Neural progenitor cell (in vitro differentiated cells): ENCODE measurements at places on chromosomes 11 and 22.
A peak's percentile ranks its signal among the peaks of the same experiment; 100 is the strongest.

DNA sequence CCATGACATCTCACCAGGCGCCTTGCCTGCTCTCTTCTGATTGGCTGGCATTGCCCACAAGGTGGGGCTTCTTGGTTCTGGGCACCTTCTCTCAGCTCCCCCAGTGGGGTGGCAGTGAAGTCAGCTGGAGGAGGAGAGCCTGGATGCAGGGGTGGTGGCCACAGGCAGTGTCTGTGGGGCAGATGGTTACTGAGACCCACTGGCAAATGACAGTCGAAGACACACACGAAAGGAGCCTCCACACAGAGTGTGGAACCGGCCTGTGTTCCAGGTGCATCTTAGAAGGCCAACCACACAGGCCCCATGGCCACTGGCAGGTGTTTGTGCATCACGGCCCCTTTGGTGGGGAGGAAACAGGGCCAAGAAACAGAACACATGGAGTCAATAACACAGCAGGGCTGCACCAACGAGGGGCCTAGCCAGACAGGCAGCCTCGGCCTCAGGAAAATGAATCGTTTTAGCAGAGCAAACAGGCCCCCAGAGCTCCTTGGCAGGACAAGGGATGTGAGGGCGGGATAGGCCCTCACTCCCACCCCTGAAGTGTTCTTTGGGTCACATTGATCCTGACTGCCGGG, 683.4 kb downstream of the TBC1D22A start:
- no peaks in the 10 kb centered on the region for H3K36me3 ChIP-seq
- H3K4me1 ChIP-seq = no peaks in the 10 kb centered on the region
- no peak for DNase-seq
- H3K27me3 ChIP-seq = no peaks in the 10 kb centered on the region

- DNase-seq = no peak
- H3K4me3 ChIP-seq = no peak overlapping the region
- H3K36me3 ChIP-seq = no peaks in the 10 kb centered on the region
- H3K27me3 ChIP-seq = no peaks in the 10 kb centered on the region
- no peak overlapping the region for H3K27ac ChIP-seq
Measured at GRCh38 chr11:70574725-70575347, 176.5 kb downstream of the CTTN start.

GRCh38 chr11:2578929-2579270, 120.9 kb downstream of the KCNQ1OT1 start:
- DNase-seq = no peak
- no peak overlapping the region for H3K27ac ChIP-seq
- no peak overlapping the region for H3K4me3 ChIP-seq
- no peaks in the 10 kb centered on the region for H3K4me1 ChIP-seq
- peaks cover 5% of the 10 kb centered on the region for H3K27me3 ChIP-seq

DNA sequence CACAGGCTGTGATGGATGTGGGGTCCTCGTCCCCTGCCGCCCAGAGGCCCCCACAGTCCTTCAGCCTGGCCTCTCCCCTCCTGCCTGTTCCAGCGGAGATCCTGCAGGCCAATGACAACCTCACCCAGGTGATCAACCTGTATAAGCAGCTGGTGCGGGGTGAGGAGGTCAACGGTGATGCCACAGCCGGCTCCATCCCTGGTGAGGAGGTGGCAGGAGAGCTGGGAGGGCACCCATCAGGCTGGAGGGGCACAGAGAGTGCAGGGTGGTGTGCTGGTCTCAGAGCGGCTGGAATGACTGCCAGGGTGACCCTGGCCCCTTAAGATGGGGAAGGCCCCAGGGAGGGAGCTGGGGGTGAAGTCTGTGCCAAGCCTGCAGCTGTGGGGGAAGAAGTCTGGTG, 14.6 kb upstream of the SH3BP1 start:
- H3K4me1 ChIP-seq = peaks cover 4% of the 10 kb centered on the region
- no peaks in the 10 kb centered on the region for H3K27me3 ChIP-seq
- no peaks in the 10 kb centered on the region for H3K36me3 ChIP-seq
- no peak overlapping the region for H3K4me3 ChIP-seq
- DNase-seq = no peak
- no peak overlapping the region for H3K27ac ChIP-seq

GRCh38 chr11:125111001-125111342, 454 bp downstream of the TMEM218 start:
- peaks cover 10% of the 10 kb centered on the region for H3K4me1 ChIP-seq
- DNase-seq = no peak
- H3K36me3 ChIP-seq = no peaks in the 10 kb centered on the region

GRCh38 chr11:95134491-95134890, 44.8 kb downstream of the ENDOD1 start:
- no peak overlapping the region for H3K27ac ChIP-seq
- H3K27me3 ChIP-seq = peaks cover 7% of the 10 kb centered on the region
- H3K4me1 ChIP-seq = no peaks in the 10 kb centered on the region
- no peaks in the 10 kb centered on the region for H3K36me3 ChIP-seq

DNA sequence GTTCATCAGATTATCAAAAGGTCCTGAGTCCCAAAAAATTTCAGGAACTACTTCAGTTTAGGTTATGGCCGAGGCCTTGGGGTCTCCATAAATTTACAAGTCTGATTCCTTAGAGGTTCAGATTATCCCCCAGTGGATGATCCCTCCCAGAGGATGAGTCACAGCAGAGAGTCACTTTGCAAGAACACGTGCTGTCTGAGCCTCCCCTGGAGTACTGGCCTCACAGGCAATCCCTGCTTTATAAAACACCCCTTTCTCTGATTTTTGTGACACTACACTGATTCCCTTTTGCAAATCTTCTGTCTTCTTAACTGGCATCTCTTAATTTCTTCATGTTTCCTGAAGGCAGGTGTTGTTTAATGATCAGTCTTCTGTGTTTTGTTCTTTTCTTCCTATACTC, 45.3 kb downstream of the CCDC34 start:
- H3K4me3 ChIP-seq = no peak overlapping the region
- no peaks in the 10 kb centered on the region for H3K27me3 ChIP-seq
- H3K36me3 ChIP-seq = no peaks in the 10 kb centered on the region
- DNase-seq = no peak
- no peaks in the 10 kb centered on the region for H3K4me1 ChIP-seq

- H3K4me1 ChIP-seq = peaks cover 21% of the 10 kb centered on the region
- H3K27ac ChIP-seq = no peak overlapping the region
Measured at GRCh38 chr11:13318498-13319295, 41.1 kb downstream of the BMAL1 start.

GRCh38 chr11:121699801-121700200, 247.0 kb upstream of the SORL1-AS1 start:
- H3K4me1 ChIP-seq = peaks cover 18% of the 10 kb centered on the region
- DNase-seq = no peak
- H3K4me3 ChIP-seq = no peak overlapping the region
- H3K36me3 ChIP-seq = no peaks in the 10 kb centered on the region
- no peak overlapping the region for H3K27ac ChIP-seq
- H3K27me3 ChIP-seq = no peaks in the 10 kb centered on the region

GRCh38 chr11:128892866-128893565, 1.9 kb downstream of the KCNJ5 start:
- H3K36me3 ChIP-seq = no peaks in the 10 kb centered on the region
- no peak overlapping the region for H3K27ac ChIP-seq
- H3K27me3 ChIP-seq = peaks cover 84% of the 10 kb centered on the region

DNA sequence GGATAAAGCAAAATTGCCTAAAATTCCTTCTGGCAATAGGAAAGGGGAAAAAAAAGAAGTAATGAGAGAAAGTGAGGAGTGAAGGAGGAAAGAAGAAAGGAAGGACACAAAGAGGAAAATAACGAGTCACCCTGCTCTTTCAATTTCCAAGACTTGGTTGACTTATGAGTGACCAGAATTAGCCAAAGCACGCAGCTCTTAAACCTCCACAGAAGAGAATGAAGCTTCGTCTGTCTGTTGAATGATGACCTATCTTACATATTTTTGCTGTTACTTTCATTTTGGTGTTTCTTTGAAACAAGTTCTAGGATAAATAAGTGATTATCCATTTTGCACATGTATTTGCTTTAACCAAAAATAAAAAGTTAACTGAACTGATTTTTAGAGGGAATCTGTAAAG, 728 bp downstream of the MMP27 start:
- no peak overlapping the region for H3K4me3 ChIP-seq
- H3K27ac ChIP-seq = no peak overlapping the region
- H3K36me3 ChIP-seq = no peaks in the 10 kb centered on the region
- H3K27me3 ChIP-seq = no peaks in the 10 kb centered on the region

DNA sequence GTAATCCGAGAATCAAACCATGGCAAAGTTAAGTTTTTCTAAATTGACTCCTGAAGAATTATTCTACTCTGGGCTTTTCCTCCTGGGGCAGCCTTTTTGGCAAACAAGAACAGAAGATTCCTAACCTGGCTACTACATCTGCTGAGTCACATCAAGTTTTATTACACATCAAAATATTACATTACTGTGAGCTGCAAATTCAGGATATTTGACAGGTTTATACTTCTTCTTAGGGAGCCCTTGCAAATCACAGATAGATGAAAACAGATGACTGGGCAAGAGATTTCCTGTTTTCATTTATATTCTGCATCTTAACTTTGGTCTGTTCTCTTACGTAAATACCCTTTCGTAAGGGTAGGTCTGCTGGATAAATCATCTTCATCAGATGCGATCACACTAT, 23.6 kb downstream of the XRRA1 start:
- H3K4me3 ChIP-seq = no peak overlapping the region
- no peaks in the 10 kb centered on the region for H3K36me3 ChIP-seq
- DNase-seq = no peak
- H3K27me3 ChIP-seq = no peaks in the 10 kb centered on the region
- peaks cover 5% of the 10 kb centered on the region for H3K4me1 ChIP-seq
- H3K27ac ChIP-seq = no peak overlapping the region

DNA sequence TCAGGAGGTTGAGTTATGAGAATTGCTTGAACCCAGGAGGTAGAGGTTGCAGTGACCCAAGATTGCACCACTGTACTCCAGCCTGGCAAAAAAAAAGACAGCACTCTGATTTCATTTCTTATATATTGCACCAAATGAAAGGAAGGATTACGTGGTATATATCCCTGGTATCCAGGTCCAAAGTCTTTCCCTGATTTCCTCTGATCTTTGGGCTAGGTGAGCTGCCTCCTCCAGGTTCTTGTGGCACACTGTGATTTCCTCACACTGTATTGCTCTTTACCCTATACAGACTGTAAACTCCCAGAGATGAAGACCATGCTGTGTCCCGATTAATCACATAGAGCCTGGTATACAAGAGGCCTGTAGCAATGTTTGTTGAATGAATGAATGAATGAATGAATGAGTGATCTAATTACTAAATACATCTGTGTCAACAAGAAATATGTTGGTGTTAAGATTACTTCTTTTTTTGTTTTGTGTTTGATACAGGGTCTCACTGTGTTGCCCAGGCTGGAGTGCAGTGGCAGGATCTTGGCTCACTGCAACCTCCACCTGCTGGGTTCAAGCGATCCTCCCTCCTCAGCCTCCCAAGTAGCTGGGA, 9.3 kb upstream of the POLD3 start:
- H3K27ac ChIP-seq = no peak overlapping the region
- H3K27me3 ChIP-seq = no peaks in the 10 kb centered on the region
- H3K36me3 ChIP-seq = no peaks in the 10 kb centered on the region

DNA sequence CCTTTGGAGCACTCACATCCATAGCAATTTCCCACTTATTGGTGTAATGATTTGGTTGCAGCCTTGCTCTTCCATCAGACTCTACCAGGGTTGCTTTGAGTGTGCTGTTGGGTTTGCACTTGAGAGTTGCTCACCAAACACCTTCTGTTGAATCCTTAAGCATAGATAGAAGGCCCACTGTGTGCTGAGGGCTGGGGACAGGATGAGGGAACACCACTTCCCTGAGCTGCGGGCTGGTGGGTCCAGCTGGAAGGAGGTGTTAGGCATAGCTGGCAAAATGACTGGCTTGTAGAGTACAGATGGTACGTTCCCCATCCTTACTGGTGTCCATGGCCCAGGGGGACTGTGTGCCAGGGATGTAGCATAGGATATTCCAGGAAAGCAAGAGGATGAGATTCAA, 3.9 kb downstream of the PRDM11 start:
- no peak overlapping the region for H3K27ac ChIP-seq
- H3K36me3 ChIP-seq = no peaks in the 10 kb centered on the region
- DNase-seq = no peak
- H3K4me3 ChIP-seq = no peak overlapping the region
- peaks cover 14% of the 10 kb centered on the region for H3K27me3 ChIP-seq

DNA sequence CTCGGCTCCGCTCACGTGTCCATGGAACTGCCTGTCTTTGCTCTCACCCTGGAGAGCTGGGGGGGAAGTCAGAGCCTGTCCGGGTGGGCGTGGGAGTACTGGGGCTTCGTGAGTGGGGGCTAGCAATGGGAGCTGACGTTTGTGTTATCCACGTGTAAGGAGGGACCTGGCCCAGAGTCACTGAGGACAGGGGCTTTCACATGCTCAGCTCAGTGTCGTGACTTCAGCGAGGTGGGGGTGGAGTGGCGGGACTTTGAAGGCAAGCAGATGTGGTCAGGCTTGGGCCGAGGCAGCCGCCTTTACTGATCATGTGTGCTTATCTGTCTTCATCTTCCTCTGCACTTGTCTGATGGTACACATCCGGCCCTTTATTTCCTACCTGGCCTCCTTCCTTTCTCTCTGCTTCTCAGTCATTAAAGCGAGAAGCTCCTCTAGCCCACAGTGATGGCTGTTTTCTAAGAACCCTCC, 113.1 kb upstream of the NNMT start:
- peaks cover 33% of the 10 kb centered on the region for H3K4me1 ChIP-seq
- no peak for DNase-seq
- H3K27ac ChIP-seq = no peak overlapping the region
- H3K36me3 ChIP-seq = no peaks in the 10 kb centered on the region
- no peak overlapping the region for H3K4me3 ChIP-seq
- H3K27me3 ChIP-seq = no peaks in the 10 kb centered on the region

DNA sequence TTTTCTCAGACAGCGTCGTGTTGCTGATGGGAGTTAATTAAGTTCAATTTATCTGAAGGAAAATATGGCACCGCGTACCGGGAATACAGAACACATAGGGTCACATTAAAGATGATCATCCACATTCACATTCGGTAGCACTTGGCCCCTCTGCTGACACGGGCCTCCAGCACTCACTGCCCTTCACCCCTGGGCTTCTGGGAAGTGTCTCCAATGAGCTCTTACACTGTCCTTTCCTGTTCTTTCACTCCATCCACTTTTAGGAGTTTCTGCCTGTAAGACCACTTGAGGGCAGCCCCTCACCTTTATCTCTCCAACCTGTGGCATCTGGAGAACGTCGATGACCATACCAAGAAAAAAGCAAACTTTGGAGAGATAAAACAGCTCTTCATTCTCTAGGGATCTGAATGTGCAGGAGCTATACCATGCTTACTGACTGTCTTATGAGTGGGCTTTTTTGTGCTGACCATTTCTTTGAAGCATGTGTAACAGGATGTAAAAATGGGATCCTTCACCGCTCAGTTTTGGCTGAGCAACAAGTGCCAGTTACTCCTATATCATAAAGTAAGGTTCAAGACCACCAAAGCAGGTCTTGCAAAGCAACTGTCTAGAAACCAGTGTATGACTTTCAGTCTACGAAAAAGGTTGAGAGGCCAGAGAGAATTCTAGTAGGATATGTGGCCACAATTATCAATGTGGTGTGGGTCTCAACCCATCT, 1.1 kb upstream of the SERGEF start:
- peaks cover 16% of the 10 kb centered on the region for H3K4me1 ChIP-seq
- H3K27ac ChIP-seq = no peak overlapping the region
- H3K27me3 ChIP-seq = peaks cover 33% of the 10 kb centered on the region
- DNase-seq = peak; percentile 24
- H3K36me3 ChIP-seq = no peaks in the 10 kb centered on the region

GRCh38 chr11:130223291-130223971, 63.8 kb downstream of the ST14 start:
- no peak for DNase-seq
- H3K27me3 ChIP-seq = no peaks in the 10 kb centered on the region
- no peak overlapping the region for H3K27ac ChIP-seq
- H3K4me1 ChIP-seq = no peaks in the 10 kb centered on the region
- no peak overlapping the region for H3K4me3 ChIP-seq
- no peaks in the 10 kb centered on the region for H3K36me3 ChIP-seq

- H3K4me3 ChIP-seq = no peak overlapping the region
- peaks cover 33% of the 10 kb centered on the region for H3K4me1 ChIP-seq
- no peaks in the 10 kb centered on the region for H3K27me3 ChIP-seq
- H3K36me3 ChIP-seq = no peaks in the 10 kb centered on the region
- DNase-seq = peak; percentile 72
Measured at GRCh38 chr22:36435516-36436415, 45.7 kb downstream of the TXN2 start.
